ENCODE measurements at places on chromosomes 5 and 9.

- no peak for DNase-seq
Observed at GRCh38 chr5:2278825-2279456, 396.2 kb upstream of the IRX4 start.

- no peak for DNase-seq
Observed at GRCh38 chr9:119905724-119906123, 536.5 kb upstream of the BRINP1 start.

GRCh38 chr5:80712919-80713318 is 58.1 kb upstream of the DHFR start:
- DNase-seq, result no peak

DNA sequence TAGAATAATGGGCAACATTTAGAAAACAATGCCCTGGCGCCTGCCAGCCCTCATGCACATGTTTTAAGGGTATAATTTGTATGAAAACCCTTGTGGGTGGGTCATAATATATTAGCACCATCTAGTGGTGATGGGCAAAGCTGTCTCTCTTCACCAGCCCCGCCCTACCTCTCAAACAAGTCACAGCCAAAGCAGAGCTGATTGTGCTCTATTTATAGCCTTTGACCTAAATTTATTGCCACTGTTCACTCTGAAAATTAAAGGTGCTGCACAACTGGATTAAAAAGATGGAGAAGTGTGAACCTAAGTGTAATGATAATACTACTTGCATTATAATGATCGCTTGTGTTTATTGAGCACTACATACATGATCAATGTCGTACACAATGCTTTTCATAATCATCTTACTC is 131.9 kb upstream of the ANKH start:
- peak; percentile 38 for DNase-seq

DNA sequence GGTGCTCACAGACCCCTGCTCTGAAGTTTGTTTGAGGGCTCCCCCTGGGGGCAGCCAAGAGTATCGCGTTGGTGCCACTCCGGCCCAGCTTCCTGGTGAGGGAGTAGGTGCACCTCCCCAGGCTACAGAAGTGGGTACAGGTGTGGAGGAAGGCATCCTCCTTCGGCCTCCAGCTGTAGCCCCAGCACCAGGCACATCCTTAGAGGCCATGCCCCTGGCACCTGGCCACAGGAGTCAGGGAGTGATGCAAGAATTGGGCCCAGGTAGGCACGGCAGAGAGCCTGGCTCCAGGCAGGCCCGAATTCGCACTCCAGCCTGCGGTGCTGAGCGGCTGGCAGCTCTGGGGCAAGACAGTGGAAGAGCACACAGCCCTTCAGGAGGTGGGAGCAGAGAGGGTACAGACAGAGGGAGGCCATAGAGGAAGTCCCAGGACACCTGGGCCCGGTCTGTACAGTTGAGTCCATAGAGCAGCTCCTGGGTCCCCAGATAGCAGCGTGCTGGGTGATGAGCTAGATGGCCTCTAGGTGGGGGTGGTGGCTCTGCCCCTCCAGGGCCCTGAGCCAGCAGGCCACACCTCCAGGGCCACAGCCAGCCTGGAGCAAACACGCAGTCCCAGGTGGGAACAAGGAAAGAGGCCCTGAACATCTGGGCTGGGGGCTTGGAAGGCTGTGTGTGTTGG is 2.4 kb downstream of the SAPCD2 start:
- DNase-seq, result peak; percentile 85

DNA sequence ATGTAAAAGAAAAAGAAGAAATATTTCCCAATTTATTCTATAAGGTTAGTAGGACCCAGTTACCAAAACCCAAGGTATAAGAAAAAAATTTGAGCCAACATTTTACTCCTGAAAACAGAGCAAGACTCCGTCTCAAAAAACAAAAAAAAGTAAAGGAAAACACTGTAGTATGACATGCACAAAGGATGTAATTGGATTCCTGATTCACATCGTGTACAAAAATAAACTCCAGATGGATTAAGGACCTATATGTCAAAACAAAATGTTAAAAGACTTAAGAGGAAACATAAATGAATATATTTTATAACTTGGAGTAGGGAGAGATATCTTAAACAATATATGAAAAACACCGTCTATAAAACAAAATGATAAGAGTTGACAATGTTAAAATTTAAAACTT is 13.8 kb downstream of the PHYKPL start:
- no peak for DNase-seq

DNA sequence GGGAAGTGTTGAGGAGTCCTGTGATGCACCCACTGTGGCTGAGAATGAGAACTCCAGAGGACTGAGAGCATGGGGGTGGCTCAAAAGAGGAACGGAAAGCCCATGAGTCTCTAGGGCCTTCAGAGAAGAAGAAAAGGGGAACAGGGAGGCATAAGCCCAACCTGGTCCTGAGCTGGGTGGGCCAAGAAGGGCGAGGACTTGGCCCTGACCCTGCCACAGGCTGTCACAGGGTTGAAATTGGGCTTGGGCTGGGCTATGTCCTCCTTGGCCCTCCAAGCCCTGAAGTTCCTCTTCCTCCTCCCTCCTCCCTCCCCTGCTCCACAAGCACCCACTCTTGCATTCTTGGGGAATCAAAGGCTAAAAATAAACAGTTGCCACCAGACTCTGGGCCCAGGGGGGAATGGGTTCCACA is 49.3 kb upstream of the PPARGC1B start:
- DNase-seq, result no peak

DNA sequence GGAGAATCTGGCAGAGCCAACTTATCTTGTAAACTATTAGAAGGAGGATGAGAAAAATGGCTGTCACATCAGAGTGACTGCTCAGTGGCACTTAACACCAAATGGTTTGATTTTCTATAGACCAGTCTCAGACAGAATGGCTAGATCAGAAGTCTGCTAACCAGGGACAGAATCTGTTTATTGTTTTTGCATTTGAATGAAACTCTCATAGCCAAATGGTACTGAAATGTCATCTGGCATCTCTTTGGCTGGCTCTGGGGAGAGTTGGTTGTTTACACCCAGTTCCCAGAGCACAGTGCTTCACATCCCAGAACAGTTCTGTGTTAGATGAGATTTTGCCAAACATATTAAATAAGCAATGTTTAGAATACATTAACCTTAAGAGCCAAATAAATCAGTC is 106.6 kb upstream of the HMHB1 start:
- no peak for DNase-seq

DNA sequence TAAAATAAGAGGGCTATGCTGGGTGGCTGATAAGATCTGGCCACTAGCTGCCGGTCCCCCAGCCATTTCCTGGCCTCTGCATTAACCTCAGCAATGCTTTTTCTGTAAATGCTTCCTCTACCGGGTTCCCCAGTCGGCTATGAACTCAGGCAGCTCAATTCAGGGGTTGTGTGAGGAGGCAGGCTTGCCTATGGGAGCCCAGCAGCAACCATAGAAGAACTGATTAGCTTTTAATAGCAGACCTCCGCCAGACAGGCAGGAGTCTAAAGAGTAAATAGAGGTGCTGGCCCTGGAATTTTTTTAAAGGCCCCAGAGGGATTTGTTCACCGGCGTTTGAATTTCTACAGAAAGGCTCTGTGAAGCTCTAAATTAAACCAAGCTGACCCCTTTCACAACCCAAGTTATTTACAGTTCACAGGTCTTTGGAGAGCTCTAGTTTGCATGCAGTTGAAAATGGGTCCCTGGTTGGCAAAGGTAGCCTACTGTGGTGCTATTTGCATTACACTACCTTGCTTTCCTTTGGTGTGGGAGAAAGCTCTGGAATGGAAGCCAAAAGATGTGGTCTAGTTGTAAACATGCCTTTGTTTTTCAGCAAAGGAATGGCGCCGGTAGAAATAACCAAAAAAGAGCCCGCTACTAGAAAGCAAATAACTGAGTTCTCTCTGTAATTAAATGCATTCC is 289.7 kb upstream of the SEMA6A start:
- DNase-seq, result no peak

DNA sequence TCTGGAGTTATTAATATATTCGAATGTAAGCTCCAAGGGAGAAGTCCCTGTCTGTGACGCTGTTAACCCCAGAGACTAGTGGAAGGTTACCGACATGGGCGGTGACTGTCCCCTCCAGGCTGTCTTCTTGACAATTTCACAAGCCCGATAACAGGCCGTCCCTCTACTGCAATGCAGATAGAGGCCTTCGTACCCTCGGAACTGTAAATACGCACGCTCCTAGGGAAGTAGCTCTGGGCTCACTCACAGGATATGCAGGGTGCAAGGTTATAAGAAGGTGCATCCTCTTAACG is 680 bp upstream of the RFK start:
- peak; percentile 43 for DNase-seq

DNA sequence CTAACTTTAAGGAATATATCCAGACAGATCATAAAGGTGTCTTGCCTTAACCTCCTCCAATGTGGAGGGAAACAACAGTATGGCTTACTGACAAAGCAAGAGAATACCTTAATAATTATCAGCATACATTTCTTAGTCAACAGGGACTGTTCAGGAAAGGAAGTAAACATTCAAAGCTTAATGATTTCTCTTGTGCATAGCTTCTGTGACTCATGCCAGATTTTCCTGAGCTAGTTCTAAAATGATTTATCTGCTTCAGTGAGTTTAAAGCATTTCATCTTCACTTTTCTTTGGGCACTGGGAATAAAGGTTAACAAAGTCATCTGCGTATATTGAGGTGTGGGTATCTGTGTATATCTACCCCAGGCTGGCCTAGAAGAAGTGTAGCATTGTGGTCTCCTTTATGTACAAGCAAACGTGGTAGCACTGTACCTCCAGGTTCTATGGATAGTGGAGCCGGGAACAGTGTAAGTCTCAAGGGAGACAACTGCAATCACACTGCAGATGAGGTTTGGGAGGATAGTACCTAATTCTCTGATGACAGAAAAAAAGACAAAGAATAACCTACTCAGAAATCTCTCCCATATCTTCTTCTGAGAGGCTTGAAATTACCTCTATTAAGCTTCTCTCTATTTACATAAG is 284.1 kb downstream of the HCN1 start:
- DNase-seq, result no peak

- no peak for DNase-seq
Observed at GRCh38 chr5:132026516-132027008, 15.1 kb upstream of the ACSL6 start.

GRCh38 chr9:123089040-123089439 is 55.6 kb downstream of the GPR21 start:
- DNase-seq, result no peak

DNA sequence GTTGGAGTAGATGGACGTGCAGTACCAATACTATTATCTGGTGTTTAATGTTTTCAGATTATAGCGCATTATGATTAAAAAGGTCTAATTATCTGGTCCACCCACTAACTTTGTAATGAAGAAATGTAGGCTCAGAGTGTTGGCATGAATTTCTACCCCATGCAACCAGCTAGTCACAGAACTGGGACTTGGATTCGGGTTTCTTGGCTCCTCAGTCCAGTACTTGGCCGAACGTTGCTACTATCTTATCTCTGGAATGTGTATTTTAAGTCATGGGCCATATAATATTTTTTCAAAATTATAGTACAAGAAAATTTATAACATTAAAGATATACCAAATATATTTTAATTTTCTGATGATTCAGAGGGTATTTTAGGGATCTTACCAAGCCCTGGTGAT is 657.5 kb upstream of the DMAC1 start:
- DNase-seq, result no peak

DNA sequence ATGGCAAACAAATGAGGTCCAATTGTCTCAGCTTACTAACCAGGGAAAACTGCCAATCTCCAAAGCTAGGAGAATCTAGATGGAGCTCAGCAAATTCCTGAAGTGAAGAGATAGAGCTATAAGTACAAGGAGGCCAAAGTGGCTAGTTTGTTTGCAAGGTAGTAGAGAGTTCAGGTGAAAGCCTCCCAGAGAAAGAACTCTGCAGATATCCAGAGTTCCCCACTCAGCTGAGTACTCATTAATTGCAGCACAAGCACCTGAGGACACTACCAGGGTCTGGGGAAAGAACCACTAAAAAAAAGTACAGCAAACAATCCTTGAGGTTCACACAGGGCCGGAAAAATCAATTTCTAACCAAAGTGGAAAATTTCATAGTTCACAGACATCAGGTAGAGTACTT is 250.9 kb downstream of the TMEM232 start:
- DNase-seq, result no peak

- no peak for DNase-seq
Observed at GRCh38 chr5:68398146-68398812, 182.7 kb downstream of the PIK3R1 start.

GRCh38 chr9:130917168-130917960 is 20.8 kb upstream of the QRFP start:
- no peak for DNase-seq

DNA sequence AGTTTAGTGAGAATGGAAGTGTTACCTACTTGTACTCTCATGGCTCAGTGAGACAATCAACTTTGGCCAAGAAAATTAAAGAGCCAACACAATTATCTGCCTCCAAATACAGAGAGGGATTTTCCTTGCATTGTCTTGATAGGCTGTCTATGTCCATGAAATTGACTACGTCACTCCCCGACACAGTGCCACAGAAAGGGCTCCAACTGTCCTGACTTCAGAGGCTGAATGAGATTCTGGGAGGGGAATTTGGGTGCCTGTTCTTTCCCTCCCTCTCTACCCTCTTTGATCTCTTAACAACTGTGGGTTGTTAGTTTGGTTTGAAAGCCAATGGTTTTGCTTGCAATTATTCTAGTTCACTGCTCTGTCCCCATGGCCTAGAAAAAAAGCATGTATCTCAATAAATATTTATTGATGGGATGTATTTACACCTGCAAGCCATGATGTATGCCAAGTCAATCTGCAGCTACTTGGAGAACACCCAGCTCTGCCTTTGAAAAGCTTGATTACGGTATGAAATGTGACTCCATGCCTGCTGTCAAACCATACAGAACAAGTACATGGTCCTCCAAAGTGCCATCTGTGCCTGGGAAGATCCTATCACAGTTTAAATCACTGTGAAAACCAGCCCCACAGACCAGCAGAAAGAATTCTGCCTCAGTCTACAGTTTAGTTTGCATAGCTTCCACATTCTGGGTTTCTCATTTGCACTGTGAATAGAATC is 37.3 kb downstream of the CAPSL start:
- no peak for DNase-seq

GRCh38 chr9:113741886-113742854 is 133.9 kb upstream of the ZNF618 start:
- DNase-seq, result no peak

GRCh38 chr5:163993126-163993525 is 487.7 kb downstream of the MAT2B start:
- no peak for DNase-seq

Measured in CD4-positive, CD25-positive, alpha-beta regulatory T cell (primary cell).